Activated naive CD4-positive, alpha-beta T cell treated with anti-CD3 and anti-CD28 coated beads for 36 hours (primary cell): ENCODE measurements at places on chromosomes 2 and 18.
A peak's percentile ranks its signal among the peaks of the same experiment; 100 is the strongest.

DNA sequence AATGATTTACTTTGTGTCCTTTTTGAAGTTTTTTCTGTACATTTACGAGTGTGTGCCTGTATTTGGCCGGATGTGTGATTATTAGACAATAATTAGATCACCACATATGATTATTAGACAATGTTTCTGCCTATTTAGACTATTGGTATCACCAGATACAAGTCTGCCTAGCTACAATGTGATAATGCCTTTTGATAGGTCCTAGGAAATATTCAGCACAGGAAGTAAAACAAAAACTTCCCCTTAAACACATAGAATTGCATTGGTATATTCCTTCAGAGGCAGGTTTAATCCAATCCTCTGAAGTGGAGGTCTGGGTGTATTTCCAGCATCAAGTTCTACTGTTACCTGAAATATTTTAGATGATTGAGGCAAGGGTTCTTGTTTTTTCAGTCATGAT lies 275.1 kb downstream of the TGIF1 start:
- H3K4me3 ChIP-seq, result no peak overlapping the region
- no peak overlapping the region for H3K27ac ChIP-seq
- no peaks in the 10 kb centered on the region for H3K4me1 ChIP-seq
- DNase-seq, result no peak
- H3K27me3 ChIP-seq, result peaks cover 25% of the 10 kb centered on the region
- H3K36me3 ChIP-seq, result no peaks in the 10 kb centered on the region

DNA sequence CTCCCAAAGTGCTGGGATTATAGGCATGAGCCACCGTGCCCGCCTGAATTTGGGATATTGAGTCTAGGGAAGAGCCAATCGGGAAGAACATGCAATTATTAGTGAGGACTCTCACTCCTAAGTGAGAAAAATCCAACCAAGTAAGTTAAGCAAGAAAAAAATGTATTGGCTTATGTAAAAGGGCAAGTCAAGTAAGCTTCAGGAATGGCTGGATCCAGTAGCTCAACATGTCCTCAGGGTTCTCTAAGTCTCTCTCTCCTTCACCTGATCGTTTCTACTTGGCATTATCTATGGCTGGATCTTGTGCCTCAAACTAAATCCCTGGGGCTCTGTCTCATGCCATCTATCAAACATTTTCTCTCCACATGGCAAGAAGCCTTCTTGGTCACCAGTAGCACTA lies 16.1 kb upstream of the CIB4 start:
- H3K27me3 ChIP-seq, result peaks cover 7% of the 10 kb centered on the region
- DNase-seq, result no peak
- H3K4me3 ChIP-seq, result no peak overlapping the region
- H3K4me1 ChIP-seq, result no peaks in the 10 kb centered on the region
- H3K36me3 ChIP-seq, result no peaks in the 10 kb centered on the region

DNA sequence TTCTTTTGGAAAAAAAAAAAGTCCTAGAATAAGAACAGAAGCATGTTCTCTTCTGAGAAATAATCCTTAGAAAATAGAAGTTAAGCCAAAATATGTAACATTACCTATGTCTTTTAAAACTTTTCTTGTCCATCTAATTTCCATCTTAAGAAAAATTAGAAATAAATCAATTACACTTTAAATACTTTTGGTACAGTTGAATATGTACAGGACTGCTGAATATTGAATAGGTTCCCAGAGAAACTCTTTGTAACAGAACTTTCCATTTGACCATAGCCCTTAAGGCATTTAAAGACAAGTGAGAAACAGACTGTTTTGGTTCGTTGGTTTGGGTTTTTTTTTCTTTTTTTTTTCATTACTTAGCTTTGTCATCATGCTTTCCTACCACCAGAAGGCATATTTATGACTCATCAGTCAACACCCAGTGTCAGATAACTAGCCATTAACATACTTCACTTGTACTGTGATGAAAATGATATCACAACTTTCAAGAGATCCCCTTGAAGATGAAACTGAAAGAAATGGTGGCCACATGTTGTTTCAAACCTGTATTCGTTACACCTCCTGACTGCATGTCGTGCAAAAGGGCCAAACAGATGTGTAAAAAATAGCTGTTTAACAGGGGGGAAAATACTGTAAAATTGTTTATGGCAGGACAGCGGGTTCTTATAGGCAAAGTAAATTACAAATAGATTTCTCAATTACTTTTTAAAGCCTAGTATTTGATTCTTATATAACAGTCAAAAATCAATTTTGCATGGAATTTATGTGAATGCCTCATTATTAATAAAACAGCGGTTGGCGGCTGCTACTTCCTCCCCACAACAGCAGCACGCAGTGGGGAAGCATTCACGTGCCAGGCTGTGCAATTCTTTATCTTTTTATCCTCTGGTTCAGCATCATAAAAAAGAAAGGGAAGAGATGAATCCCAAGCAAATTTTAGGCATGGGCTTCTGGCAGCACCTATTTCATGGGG lies 280.7 kb upstream of the HNRNPA3 start:
- no peak overlapping the region for H3K4me3 ChIP-seq
- no peak overlapping the region for H3K27ac ChIP-seq
- H3K27me3 ChIP-seq, result peaks cover 8% of the 10 kb centered on the region
- peak; percentile 23 for DNase-seq
- H3K4me1 ChIP-seq, result peaks cover 10% of the 10 kb centered on the region
- H3K36me3 ChIP-seq, result no peaks in the 10 kb centered on the region

GRCh38 chr2:18297534-18298058 lies 262.9 kb downstream of the RDH14 start:
- no peaks in the 10 kb centered on the region for H3K4me1 ChIP-seq
- H3K4me3 ChIP-seq, result no peak overlapping the region

DNA sequence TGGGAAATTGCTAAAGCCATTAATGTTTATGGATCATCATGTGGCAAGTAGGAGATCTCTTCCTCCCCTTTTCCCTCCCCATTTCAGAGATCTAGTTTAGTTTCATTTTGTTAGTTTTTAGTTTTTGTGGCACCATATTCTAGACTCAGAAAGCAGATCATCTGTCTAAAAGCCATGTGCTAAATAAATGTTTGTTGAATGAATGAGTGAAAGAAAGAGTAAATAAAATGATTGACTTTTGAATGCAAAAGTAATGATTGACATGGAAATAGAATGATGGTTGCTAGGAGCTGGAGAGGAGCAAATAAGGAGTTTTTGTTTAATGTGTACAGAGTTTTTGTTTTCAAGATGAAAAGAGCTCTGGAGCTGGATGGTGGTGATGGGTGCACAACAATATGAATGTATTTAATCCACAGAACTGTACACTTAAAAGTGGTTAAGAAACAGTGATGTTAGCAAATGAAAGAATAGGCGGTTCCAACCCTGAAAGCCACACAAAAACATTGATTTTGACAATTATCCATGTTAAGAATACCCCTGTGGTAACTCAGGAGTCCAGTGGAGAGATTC lies 23.6 kb downstream of the TMEM178A start:
- no peak for DNase-seq
- no peaks in the 10 kb centered on the region for H3K4me1 ChIP-seq
- peaks cover 35% of the 10 kb centered on the region for H3K27me3 ChIP-seq

GRCh38 chr18:63292831-63293683 lies 26.5 kb downstream of the BCL2 start:
- H3K27me3 ChIP-seq, result no peaks in the 10 kb centered on the region
- H3K27ac ChIP-seq, result peak overlapping the region; percentile 55
- peaks cover 10% of the 10 kb centered on the region for H3K4me1 ChIP-seq
- DNase-seq, result peak; percentile 41
- H3K36me3 ChIP-seq, result peaks cover 48% of the 10 kb centered on the region
- peak overlapping the region; percentile 12 for H3K4me3 ChIP-seq

GRCh38 chr2:210480079-210480478 lies 3.5 kb upstream of the LANCL1 start:
- H3K27me3 ChIP-seq, result no peaks in the 10 kb centered on the region
- H3K4me3 ChIP-seq, result no peak overlapping the region
- peaks cover 38% of the 10 kb centered on the region for H3K4me1 ChIP-seq
- peaks cover 9% of the 10 kb centered on the region for H3K36me3 ChIP-seq
- peak; percentile 8 for DNase-seq
- H3K27ac ChIP-seq, result no peak overlapping the region

GRCh38 chr2:101752716-101753616 lies 55.5 kb downstream of the MAP4K4 start:
- DNase-seq, result no peak
- no peaks in the 10 kb centered on the region for H3K27me3 ChIP-seq
- no peak overlapping the region for H3K4me3 ChIP-seq
- H3K4me1 ChIP-seq, result peaks cover 77% of the 10 kb centered on the region

DNA sequence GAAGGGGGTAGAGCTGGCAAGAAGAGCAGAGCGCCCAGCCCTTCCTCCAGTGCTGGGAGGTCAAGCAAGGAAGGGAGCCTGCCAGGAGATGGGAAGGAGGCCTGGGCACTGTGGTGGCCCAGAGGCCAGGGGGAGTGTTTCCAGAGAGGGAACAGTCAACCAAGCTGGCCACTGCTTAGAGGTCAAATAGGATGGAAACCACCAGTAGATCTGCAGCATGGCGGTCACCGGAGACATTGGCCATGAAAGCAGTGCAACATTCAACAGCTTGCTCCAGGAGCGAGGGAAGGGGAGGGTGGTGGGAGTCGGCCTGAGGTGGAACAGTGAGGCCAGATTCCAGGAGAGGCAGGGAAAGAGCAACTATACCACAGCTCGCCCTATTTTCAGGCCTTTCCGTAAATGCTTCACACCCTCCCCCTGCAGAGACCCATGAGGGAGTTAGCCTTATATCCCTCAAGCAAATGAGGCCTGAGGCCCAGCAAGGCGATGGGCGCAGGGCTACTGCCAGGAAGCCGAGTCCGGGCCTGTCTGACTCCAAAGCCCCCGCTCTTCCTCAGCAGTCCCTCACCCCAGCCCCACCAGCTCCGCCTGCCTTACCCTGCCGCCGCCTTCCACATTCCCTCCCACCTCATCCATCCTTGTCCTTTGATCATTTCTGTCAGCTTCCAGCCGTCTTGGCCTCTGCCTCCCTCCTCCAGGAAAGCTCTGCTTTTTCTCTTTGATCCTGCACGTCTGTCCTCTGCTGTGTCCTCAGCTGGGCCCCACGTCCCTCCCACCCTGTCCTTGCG lies 17.0 kb downstream of the KCNK3 start:
- no peak for DNase-seq
- H3K27ac ChIP-seq, result no peak overlapping the region
- no peaks in the 10 kb centered on the region for H3K27me3 ChIP-seq

DNA sequence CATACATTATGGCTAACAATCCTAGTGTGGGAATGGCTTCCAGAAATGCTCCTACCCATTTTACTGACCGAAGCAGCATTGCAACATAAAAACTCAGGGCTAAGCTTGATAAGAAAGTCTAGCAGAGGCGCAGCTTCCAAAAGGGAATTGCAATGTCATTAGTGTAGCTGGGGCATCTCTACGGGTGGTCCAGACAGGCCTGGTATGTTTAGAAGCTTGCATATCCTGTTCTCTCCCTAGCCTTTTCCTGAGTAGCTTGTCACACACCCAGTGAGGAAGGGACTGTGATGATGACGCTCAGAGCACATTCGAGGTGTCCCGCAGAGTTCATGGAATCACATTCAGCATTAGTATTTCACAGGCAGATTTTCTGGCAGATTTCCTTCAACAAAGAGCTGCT lies 38.0 kb upstream of the COL5A2 start:
- no peak overlapping the region for H3K27ac ChIP-seq
- peaks cover 10% of the 10 kb centered on the region for H3K4me1 ChIP-seq
- no peak for DNase-seq
- H3K36me3 ChIP-seq, result no peaks in the 10 kb centered on the region
- no peak overlapping the region for H3K4me3 ChIP-seq

GRCh38 chr18:24177499-24178133 lies 38.8 kb downstream of the CABYR start:
- no peaks in the 10 kb centered on the region for H3K36me3 ChIP-seq
- H3K27me3 ChIP-seq, result no peaks in the 10 kb centered on the region
- H3K4me1 ChIP-seq, result no peaks in the 10 kb centered on the region
- no peak overlapping the region for H3K4me3 ChIP-seq

- no peak for DNase-seq
- no peaks in the 10 kb centered on the region for H3K4me1 ChIP-seq
- H3K36me3 ChIP-seq, result no peaks in the 10 kb centered on the region
These were observed 108.8 kb upstream of the TMEM200C start for GRCh38 chr18:6004119-6004518.

GRCh38 chr2:133532919-133533318 lies 35.3 kb downstream of the NCKAP5 start:
- no peak for DNase-seq
- H3K27me3 ChIP-seq, result peaks cover 4% of the 10 kb centered on the region
- no peaks in the 10 kb centered on the region for H3K36me3 ChIP-seq
- no peak overlapping the region for H3K27ac ChIP-seq
- H3K4me3 ChIP-seq, result no peak overlapping the region

GRCh38 chr18:58247363-58247834 lies 203.4 kb downstream of the NEDD4L start:
- no peak overlapping the region for H3K4me3 ChIP-seq
- H3K27me3 ChIP-seq, result no peaks in the 10 kb centered on the region
- no peak for DNase-seq
- H3K27ac ChIP-seq, result no peak overlapping the region

GRCh38 chr18:73940721-73941120 lies 206.9 kb downstream of the FBXO15 start:
- H3K4me3 ChIP-seq, result no peak overlapping the region
- H3K4me1 ChIP-seq, result peaks cover 2% of the 10 kb centered on the region
- no peaks in the 10 kb centered on the region for H3K27me3 ChIP-seq
- no peaks in the 10 kb centered on the region for H3K36me3 ChIP-seq

- no peak for DNase-seq
- H3K27ac ChIP-seq, result peak overlapping the region; percentile 100
These were observed 1.9 kb downstream of the NEMP2 start for GRCh38 chr2:190532581-190532980.

DNA sequence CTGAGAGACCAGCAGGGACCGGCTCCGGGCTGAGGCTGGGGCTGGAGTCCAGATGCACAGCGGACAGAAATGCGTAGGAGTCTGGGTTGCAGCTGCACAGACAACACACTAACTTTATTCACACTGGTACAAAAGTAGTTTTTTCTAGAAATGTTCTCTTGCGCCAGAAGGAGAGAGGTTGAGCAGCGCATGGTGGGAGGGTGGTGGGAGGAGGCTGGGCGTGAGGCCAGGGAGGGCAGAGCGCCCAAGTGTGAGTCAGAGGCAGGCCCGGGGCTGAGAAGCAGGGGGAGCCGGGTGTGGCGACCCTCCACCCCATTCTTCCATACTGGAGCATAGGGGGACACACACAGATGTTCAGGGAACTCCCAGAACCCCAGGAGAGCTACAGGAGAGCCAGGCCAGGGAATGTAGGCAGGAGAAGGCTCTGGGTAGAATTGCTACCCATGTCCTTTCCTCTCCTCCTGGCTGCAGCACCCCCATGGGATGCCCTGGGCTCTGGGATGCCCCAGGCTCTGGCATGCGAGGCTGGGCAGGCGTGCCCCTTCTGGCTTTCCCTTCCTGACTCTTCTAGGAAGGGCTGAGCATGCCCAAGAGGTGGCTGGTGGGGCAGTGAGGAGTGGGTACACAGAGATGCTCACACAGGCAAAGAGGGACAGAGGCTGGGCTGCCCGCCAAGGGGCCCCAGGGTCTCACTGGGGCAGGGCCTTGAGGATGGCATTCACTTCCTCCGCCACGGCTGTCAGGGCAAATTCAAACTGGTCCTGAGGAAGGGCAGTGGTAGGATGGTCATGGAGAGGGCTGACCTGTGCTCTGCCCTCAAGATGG lies 10.6 kb downstream of the DNAJB2 start:
- H3K4me3 ChIP-seq, result no peak overlapping the region
- no peaks in the 10 kb centered on the region for H3K27me3 ChIP-seq
- H3K4me1 ChIP-seq, result peaks cover 9% of the 10 kb centered on the region
- H3K27ac ChIP-seq, result no peak overlapping the region
